Prostate gland (tissue), 2 donors: ENCODE measurements at places on chromosomes 16 and 17. TPM values are rescaled to one million over a fixed set of nuclear protein-coding genes. Genes with fewer than 3 reads are reported as not detected.

The TNFRSF13B gene
- total RNA-seq = not detected

DNA sequence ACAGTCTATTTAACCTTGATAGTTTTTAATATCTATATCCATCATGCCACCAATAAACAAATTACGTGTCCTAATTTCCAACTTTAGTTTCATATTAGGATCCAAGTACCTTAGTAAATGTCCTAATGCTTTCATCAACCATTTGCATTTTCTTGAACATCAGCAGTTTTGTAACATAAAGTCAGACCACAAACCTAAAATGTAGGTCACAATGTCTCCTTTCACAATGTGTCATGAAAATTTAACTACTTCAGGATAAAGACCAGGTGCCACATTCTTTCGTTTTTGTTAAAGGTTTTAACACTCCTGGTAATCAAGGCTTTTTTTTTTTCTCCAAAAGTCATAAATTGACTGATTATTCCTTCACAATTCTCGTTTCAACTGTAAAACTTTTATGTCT, 310.7 kb upstream of the PMFBP1 start:
- no peak for DNase-seq
- no peaks in the 10 kb centered on the region for H3K36me3 ChIP-seq
- no peak overlapping the region for H3K27ac ChIP-seq
- no peaks in the 10 kb centered on the region for H3K4me1 ChIP-seq
- H3K4me3 ChIP-seq = no peak overlapping the region

GRCh38 chr17:41657936-41658335, 30.7 kb upstream of the EIF1 start:
- no peaks in the 10 kb centered on the region for H3K27me3 ChIP-seq
- H3K4me3 ChIP-seq = no peak overlapping the region
- H3K27ac ChIP-seq = peak overlapping the region; percentile 89
- no peak for DNase-seq
- H3K36me3 ChIP-seq = no peaks in the 10 kb centered on the region

DNA sequence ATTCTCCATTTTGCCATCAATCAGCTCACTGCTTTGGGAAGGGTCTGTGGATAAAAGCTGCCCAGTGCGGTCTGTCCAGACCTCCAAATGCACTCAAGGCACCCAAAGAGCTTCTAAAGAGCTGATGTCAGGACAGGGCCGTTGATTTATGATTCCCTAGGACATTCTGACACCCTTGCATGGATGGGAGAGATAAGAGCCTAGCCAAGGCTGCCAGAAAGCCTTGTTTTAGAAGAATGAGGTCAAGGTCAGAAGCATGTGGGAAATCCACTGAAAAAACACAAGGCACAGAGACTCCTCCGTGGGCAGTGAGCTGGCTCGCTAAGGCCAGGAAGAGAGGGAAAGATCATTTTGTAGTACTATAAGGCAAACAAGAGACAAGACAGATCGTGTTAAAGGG, 214.0 kb downstream of the CDH11 start:
- no peaks in the 10 kb centered on the region for H3K27me3 ChIP-seq
- no peak overlapping the region for H3K4me3 ChIP-seq
- DNase-seq = no peak
- H3K36me3 ChIP-seq = no peaks in the 10 kb centered on the region
- H3K27ac ChIP-seq = no peak overlapping the region

- no peak overlapping the region for H3K27ac ChIP-seq
- no peak overlapping the region for H3K4me3 ChIP-seq
- no peak for DNase-seq
- no peaks in the 10 kb centered on the region for H3K36me3 ChIP-seq
- no peaks in the 10 kb centered on the region for H3K27me3 ChIP-seq
- H3K4me1 ChIP-seq = peaks cover 14% of the 10 kb centered on the region
Observed at GRCh38 chr17:78746263-78746948, 35.7 kb downstream of the CYTH1 start.

DNA sequence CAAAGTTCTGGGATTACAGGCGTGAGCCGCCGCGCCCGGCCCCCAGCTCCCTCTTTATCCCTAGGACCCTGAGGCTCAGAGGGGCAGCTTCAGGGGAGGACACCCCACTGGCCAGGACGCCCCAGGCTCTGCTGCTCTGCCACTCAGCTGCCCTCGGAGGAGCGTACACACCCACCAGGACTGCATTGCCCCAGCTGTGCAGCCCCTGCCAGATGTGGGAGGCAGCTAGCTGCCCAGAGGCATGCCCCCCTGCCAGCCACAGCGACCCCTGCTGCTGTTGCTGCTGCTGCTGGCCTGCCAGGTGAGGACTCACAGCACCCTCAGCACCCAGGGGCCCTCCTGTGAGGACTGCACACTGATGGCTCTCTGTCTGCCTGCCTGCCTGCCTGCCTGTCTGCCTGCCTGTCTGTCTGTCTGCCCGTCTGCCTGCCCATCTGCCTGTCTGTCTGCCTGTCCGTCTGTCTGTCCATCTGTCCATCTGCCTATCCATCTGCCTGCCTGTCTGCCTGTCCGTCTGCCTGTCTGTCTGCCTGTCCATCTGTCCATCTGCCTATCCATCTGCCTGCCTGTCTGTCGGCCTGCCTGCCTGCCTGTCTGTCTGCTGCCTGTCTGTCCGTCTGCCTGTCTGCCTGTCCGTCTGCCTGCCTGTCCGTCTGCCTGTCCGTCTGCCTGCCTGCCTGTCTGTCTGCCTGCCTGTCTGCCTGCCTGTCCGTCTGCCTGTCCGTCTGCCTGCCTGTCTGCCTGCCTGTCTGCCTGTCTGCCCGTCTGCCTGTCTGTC, 5.0 kb downstream of the GCGR start:
- DNase-seq = no peak
- no peaks in the 10 kb centered on the region for H3K36me3 ChIP-seq
- no peaks in the 10 kb centered on the region for H3K4me1 ChIP-seq
- peaks cover 20% of the 10 kb centered on the region for H3K27me3 ChIP-seq
- H3K4me3 ChIP-seq = no peak overlapping the region

DNA sequence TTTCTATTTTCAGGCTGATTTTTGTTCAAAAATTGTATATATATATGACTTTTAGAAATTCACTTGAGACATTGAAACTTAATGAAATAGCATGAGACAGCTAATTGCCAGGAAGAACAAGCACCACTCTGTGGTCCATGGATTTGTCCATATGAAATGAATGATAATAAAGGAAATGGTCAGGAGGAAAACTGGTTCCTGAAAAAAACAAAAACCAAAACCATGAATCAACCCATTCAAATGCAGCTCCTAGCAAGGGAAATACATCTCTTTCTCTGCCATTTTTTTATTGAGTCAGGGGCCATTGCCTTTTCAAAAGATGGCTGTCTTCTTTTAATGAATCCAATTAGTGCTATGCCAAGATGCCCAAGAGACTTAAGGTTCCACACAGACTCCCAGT, 230.7 kb downstream of the SLC39A11 start:
- no peak overlapping the region for H3K4me3 ChIP-seq
- no peak overlapping the region for H3K27ac ChIP-seq
- no peaks in the 10 kb centered on the region for H3K4me1 ChIP-seq
- no peaks in the 10 kb centered on the region for H3K36me3 ChIP-seq
- DNase-seq = no peak

The GGT6 gene
- 23.5 TPM for total RNA-seq

The YPEL3 gene
- 164 TPM for total RNA-seq
